B cell (primary cell): ENCODE measurements at places on chromosomes 4 and X.
A peak's percentile ranks its signal among the peaks of the same experiment; 100 is the strongest.

GRCh38 chrX:66756717-66757116, 117.8 kb upstream of the EDA2R start:
- no peak for DNase-seq

- DNase-seq: no peak
Measured at GRCh38 chr4:139910106-139910505, 243.9 kb downstream of the MAML3 start.

DNA sequence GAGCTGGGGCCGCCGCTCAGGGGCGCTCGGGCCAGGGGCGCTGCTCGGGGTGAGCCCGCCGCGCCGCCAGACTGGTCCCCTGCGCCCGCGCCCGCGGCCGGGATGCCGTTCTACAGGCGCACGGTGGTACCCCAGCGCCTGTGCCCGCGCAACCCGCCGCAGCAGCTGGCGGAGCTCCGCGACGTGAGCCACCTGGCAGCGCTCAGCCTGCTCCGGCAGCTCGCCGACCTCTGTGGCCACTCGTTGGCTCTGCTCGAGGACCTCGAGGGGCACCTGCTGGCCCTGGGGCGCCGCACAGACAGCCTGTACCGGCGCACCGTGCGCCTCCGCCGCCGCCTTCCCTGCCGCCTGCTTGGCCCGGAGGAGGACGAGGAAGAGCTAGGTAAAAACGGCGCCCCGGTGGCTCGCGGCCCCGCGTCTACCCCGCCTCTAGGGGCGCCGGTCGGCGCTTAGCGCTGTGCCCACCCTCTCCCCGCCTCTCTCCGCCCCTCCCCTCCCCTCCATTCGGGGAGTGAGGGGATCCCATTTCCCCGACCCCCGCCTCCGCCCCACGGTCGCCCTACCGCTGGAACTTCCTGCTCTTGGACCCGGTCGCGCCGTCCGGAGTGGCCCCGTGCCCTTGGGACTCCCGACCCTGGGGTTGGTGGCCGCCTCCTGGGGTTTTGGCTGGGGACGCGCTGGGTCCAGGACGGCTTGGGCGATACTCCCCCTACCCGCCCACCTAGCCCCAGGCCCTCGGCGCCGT, 513 bp downstream of the NHSL2 start:
- peak; percentile 18 for DNase-seq

DNA sequence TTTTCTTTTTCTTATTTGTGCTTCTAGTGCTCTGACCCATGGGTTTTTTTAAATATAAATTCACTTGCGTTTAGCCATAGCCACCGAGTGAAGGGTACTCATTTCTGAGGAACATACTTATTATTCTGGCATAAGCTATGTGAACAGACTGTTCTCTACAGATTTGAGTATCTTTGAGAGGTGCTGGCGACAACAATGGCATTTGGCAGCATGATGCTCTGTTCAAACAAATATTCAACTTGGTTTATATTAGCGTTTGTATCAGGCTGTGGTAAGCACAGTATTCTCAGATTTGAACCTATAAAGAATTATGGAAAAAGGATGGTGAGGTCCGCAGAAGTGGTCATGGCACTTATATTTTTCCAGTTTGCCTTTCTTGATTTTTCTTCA, 108.7 kb upstream of the LIMCH1 start:
- DNase-seq: no peak

GRCh38 chrX:122517786-122518185, 666.3 kb upstream of the GRIA3 start:
- no peak for DNase-seq

DNA sequence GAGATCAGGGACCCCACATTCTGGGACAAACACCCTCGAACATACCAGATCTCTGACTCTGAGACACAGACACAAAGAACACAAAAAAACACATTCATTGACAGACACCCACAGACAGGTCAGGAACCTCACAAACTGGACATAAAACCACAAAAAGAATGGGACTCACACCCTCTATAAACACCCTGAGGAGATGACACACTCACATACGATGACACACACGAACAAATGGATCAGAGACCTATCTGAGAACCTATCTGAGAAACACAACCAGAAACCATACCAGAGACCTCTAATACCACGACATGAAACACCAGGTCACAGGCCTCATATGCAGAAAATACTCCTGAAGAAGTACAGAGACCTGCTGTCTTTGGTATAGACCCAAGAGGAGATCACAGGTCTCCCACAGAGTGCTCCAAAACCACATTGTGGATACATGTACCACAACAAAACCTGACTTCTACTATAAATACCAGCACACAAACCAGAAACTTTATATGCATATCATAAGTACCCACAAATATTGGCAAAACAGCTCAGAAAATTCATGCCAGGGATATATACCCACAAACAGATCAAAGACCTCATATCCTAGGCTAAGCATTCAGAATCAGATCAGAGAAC, 19.5 kb downstream of the SUV39H1 start:
- DNase-seq: no peak

- no peak for DNase-seq
Measured at GRCh38 chr4:188701952-188702351, 562.7 kb downstream of the TRIML1 start.

- DNase-seq: no peak
Measured at GRCh38 chr4:95560774-95561173, 12.0 kb upstream of the UNC5C start.

- no peak for DNase-seq
Measured at GRCh38 chrX:53001958-53002357, 43.6 kb upstream of the FAM156A start.

GRCh38 chr4:152747444-152747843, 32.1 kb downstream of the TIGD4 start:
- DNase-seq: no peak

DNA sequence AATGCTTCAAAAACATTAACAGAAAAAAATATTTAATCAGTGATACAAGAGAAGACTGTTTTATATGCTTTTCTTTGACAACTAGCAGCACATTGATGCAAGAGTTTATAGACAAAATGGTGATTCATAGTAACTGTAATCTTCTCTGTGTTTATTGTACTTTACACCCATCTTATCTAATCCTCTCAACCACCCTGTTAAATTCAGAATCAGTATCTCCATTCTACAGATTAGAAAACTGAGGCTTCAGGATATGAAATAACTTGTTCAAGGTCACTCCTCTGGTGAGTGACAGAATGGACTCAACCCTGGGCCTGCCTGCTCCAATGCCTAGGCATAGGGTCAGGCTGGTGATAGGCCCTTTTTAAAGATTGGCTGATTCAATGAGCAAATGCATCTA, 26.1 kb upstream of the TMEM184C start:
- no peak for DNase-seq

DNA sequence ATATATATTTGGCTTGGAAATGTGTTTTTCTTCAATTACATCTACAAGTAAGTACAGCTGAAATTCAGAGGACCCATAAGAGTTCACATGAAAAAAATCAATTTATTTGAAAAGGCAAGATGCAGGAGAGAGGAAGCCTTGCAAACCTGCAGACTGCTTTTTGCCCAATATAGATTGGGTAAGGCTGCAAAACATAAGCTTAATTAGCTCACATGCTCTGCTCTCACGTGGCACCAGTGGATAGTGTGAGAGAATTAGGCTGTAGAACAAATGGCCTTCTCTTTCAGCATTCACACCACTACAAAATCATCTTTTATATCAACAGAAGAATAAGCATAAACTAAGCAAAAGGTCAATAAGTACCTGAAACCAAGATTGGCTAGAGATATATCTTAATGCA, 26.1 kb downstream of the NUDT6 start:
- no peak for DNase-seq

DNA sequence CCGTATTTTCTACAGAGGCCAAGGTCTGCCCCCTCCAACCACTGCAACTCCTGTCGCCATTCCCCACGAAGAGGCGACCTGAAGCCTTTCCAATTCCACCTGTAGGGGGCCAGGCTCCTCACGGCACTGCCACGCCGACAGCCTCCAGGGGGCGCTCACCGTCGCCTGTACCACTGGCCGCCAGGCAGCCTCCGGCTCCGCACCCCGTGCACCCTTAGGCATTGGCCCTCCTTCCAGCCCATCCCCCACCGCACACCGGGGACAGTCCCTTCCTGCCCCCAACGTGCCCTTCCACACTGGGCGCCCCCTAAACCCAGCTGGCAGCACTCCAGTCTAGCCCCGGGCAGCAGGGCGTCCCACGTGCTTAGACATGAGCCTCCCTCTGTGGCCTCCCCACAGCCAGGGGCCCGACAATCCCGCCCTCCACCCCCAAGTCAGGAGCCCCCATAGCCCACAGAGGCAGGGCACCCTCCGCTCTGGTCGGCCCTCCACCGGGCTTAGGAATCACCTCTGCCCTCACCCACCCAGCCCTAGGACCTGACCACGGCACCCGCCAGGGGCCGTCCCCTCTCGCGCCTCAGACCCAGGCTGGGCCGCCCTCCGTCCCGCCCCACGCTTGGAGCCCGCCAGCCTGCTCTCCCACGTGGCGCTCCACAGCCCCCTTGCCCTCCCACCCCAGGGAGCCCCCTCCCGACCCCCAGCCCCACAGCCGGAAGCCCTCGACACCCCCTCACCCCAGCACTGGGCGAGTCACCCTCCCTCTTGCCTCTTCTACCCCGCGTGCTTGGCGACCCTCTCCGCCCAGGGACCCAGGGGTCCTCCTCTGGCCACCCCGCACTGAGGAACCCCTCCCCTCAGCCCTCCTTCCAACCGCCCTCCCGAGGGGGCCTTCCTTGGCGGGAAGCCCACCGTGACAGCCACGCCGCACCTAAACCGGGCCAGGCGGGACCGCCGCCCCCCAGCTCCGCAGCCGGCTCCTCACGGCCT, 711 bp downstream of the PNMA6E start:
- DNase-seq: peak; percentile 46
